Heart left ventricle (tissue), 16 donors: ENCODE measurements at places on chromosomes 12 and 14. TPM values are rescaled to one million over a fixed set of nuclear protein-coding genes. Genes with fewer than 3 reads are reported as not detected.

GRCh38 chr14:98947911-98948595, 323.9 kb downstream of the BCL11B start:
- no peak for DNase-seq

- no peak for DNase-seq
Measured at GRCh38 chr12:95836185-95836609, 22.6 kb upstream of the SNRPF start.

GRCh38 chr12:107660235-107660634, 25.4 kb upstream of the PWP1 start:
- DNase-seq: no peak

- no peak for DNase-seq
Measured at GRCh38 chr12:104376650-104377513, 73.3 kb downstream of the EID3 start.

GRCh38 chr14:76765461-76765931, 4.2 kb downstream of the VASH1 start:
- DNase-seq: no peak

DNA sequence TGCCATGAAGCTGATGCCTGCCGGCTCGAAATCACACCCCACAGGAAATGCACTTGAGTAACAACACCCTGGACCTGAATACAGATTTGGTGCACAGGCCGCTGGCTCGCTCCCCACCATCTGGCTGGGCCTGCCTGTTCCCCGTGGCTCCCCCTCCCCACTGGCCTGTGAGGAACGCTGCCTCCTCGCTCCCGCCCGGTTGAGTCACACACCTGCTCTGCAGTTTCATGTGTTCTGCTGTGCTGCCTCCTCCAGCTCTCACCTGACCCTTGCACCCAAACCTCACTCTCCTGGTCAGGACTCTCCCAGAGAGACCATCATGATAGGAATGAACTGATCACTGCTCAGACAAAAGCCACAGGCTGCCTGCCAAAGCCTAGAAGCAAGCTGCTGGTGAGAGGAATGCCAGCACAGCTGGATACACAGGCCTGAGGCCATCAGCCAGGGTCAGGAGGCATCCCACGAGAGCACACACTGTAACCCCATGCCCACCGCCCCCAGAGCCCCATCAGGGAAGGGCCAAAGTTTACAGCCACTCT, 3.8 kb upstream of the SIVA1 start:
- DNase-seq: peak; percentile 30

DNA sequence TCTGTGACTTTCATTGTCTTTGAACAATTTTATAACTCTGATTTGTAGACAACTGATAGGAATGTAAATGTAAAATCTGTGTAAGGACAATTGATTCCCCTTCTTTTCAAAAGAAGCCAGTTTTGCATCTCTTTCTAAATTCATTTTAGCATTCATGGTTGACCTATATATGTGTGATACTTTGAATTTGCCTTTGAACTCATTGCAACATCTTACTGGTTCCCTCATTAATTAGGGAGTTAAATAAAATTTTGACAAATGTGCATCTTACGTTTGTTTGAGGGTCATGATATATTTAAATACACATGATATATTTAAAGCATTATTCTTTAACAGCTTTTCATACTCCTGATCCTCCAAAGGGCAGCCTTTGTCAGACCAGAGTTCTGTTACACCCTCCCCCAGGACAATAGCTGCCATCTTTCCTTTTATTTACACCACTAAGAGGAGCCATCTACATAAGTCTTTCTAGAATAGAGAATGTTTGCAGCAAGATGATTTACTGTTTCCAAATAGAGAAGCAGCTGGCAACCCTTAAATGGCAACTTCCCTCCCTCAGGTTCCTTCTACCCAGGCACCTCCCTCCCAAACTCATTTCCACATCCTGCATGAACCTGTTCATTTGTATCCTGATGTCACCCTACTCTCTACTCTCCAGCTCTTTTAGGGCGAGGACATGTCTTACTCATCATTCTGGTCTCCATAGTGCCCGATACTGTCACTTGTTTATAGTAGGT, 40.2 kb upstream of the APPL2 start:
- DNase-seq: no peak

OR6C2 gene
- total RNA-seq: not detected

TPH2 gene
- not detected for total RNA-seq

COQ5 gene
- total RNA-seq: 36.7 TPM

KRT71 gene
- total RNA-seq: not detected

KCNH5 gene
- not detected for total RNA-seq

P2RX7 gene
- 0.58 TPM for total RNA-seq

SPIC gene
- total RNA-seq: not detected

ANO2 gene
- total RNA-seq: 14.1 TPM
